GM20000 (cell line): ENCODE measurements at places on chromosomes 5 and 9.

GRCh38 chr5:137700282-137700680, 35.6 kb downstream of the KLHL3 start:
- DNase-seq: no peak

GRCh38 chr5:172223901-172224873, 30.2 kb downstream of the EFCAB9 start:
- DNase-seq: peak; percentile 45

DNA sequence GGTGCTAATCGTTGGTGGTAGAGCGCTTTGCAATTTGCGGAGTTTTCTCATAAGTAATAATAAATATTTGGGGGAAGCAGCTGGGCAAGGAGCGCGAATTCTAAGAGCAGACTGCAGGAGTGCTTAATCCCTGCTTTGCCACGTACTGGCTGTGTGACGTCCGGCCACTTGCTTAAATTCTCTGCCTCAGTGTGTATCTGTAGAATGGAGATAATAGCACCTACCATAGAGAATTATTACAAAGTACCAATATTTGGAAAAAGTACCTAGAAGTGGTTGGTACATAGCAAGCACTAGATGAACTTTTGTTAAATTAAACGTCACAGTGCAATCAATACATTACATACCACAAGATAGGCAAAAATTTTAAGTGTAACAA, 598 bp upstream of the TMED7 start:
- DNase-seq: peak; percentile 28

DNA sequence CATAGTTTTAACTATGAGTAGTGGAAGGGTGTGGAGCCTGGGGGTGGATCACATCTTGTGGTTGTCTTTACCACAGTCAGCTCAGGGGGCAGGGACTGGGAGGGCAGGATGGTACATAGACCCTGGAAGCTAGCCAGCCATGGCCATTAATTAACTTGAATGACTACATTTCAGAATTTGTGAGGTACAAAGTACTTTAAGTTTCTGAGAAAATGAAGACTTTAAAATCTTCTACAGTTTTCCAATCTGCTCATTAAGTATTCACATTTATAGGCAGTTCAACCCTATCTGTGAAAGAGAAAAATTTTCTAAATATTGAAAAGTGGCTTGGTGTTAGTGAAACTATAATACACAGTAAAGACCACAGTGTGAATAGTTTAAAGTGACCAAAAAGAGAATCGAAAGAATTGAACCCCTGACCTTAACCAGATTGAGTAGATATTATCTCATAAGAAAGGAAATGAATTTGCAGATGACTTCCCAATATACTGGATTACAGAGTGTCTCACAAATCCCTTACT, 234.2 kb upstream of the MEF2C start:
- peak; percentile 36 for DNase-seq

DNA sequence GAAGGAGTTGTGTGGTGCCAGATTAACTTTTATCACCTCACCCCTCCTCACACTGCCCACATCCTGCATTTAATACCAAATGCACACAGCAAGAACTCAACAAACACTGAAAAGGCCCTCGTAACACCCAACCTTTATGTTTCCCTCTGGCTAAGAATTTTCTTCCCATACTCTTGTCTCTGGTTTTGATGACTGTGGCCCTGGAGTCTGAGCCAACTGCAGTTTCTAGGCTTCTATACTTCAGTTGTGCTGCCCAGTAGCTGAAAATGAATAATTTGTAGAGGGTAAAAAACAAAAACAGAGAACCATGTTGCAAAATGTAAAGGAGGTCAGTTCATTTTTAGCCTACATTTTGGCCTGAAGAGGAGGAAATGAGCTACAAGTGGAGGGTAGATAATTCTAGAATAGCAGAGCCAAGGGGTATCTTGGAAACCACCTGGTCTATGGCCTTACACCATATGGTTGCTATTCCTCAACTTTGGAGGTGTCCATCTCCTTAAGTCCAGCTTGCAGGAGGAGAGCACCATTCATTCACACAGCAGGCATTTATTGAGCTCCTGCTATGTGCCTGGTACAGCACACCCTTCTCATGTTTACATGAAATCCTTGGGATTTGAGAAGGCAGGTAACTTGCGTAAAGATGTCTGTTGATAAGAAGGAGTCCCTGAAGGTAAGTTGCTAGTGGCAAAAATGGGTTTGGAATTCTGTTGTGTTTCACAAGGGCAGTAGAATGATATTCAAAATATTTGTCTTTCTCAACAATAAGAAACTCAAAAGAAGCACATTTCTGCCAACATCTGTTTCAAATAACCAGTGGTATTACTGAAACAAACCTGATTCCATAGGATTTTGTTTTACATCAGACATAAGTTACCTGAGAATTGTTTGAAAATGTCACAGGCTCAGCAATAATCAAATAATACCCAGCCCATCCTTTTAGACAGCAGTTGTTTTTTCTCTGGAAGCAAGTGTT, 83.8 kb upstream of the TNFAIP8 start:
- DNase-seq: no peak
